GM03348 (cell line): ENCODE measurements at places on chromosomes 5 and 9.

DNA sequence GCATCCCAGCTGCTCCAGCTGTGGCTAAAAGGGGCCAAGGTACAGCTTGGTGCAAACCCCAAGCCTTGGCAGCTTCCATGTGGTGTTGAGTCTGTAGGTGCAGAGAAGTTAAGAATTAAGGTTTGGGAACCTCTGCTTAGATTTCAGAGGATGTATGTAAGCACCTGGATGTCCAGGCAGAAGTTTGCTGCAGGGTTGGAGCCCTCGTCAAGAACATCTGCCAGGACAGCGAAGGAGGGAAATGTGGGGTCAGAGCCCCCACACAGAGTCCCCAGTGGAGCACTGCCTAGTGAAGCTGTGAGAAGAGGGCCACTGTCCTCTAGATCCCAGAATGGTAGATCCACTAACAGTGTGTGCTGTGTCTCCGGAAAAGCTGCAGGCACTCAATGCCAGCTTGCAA is 236.2 kb upstream of the ADRA1B start:
- DNase-seq = no peak

DNA sequence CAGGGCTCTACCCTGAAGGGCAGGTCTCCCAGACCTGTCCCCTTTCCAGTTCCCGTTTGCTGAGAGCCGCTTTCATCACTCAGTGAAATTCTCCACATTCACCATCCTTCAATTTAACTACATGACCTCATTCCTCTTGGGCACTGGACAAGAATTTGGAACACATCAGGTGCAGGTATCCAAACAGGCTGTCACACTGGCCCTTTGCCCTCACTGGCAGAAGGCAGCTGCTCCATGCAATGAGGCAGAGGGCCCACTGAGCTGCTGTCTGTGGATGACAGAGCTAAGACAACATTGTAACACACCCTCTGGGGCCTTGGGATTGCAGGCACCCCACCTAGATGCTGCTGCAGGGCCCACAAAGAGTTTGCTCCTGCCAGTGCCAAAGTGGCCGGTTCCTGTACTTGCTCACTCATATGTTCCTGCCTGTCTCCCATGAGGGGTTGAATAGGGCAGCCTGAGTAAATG is 55.1 kb downstream of the ACTL7B start:
- DNase-seq = no peak

GRCh38 chr5:104178829-104179456 is 616.4 kb upstream of the NUDT12 start:
- peak; percentile 71 for DNase-seq

DNA sequence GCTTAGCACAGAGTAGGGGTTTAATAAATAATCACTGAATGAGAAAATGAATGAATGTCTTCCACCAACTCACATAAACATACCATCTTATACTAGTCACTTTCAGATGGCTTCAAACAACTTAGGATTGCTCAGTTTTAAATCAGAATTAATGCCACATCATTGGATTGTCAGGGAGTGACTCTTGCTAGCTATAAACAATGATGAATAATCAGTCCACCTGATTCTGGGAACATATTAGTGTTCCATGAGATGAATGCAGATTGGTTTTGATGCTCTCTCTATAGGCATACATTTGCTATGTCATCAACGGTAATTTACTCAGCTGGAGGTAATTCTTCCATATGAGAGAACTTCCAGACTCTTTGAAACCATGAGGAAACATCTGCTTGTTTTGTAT is 97.4 kb downstream of the CDH9 start:
- no peak for DNase-seq

GRCh38 chr9:99621040-99621439 is 200.6 kb upstream of the NR4A3 start:
- DNase-seq = no peak

- no peak for DNase-seq
Measured at GRCh38 chr5:56587381-56588130, 227.8 kb upstream of the MAP3K1 start.

- peak; percentile 46 for DNase-seq
Measured at GRCh38 chr5:113153512-113154097, 177.0 kb downstream of the DCP2 start.

DNA sequence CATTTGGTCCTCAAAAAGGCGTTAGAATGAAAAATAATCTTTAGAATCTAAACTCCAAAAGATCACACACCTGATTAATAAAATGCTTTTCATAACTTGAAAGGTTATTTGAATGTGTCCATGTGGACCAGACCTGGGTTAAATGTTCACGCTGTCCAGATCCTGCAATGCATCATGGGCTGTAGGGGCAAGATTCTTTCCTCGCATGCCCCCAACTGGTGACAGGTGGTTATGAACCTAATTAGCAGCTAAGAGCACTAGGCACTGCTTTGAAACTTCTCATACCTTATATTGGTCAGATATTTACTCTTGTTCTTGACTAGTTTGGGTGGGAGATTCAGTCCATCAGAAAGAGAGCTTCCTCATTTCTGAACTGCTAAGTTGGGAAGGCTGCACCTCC is 19.3 kb upstream of the PIP5K1B start:
- no peak for DNase-seq

- no peak for DNase-seq
Measured at GRCh38 chr9:31848505-31849285, 535.7 kb upstream of the ACO1 start.

DNA sequence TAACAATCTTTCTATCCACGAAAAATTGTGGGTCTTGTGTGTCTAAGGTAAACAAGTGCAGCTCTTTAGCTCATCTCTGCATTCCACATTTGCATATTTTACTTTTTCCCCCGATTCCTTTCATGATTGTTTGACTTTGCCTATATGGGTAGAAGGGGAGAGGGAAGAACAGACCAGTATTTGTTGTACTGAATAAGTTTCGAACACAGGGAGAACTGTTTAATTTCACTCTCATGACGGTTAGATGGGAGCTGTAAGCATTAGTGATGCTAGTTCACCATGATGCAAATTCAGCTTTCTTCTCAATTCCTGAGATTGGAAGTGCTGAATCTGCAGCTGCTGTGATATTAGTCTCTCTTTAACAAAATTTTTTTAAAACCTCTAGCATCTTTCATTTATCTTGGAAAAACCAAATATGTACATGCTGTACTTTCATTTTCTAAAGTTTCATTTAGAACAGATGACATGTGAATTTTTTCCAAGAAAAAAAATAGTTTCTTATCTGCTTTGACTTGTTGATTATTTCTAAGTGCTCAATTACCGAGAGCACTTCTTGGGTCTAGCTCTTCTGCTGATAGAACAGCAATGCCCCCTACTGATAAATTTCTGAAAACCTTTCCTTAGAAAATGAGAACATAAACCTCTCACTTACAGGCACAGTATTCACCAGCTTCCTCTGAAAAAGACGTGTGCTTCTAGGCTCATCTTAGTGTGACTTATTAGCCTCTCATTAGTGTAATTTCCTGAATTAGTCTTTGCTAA is 149.5 kb downstream of the BAAT start:
- peak; percentile 17 for DNase-seq

- no peak for DNase-seq
Measured at GRCh38 chr9:69215774-69216485, 41.9 kb downstream of the TJP2 start.

- no peak for DNase-seq
Measured at GRCh38 chr5:95940758-95941682, 20.6 kb downstream of the ELL2 start.

DNA sequence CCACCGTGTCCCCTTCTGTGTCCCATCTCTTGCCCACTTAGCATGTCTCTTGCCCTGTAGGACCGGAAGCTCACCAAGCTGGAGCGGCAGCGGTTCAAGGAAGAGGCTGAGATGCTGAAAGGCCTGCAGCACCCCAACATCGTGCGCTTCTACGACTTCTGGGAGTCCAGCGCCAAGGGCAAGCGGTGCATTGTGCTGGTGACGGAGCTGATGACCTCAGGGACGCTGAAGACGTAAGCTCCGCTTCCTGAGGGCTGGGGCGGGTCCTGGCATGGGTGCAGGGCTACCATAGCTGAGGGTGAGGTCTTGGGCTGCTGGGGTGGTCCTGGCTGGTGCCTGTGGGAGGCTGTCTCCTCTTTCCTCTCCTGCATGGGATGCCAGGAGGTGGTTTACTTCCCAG is 45.7 kb downstream of the WNK2 start:
- no peak for DNase-seq

GRCh38 chr9:34688329-34689115 is 2.6 kb downstream of the CCL19 start:
- DNase-seq = no peak

DNA sequence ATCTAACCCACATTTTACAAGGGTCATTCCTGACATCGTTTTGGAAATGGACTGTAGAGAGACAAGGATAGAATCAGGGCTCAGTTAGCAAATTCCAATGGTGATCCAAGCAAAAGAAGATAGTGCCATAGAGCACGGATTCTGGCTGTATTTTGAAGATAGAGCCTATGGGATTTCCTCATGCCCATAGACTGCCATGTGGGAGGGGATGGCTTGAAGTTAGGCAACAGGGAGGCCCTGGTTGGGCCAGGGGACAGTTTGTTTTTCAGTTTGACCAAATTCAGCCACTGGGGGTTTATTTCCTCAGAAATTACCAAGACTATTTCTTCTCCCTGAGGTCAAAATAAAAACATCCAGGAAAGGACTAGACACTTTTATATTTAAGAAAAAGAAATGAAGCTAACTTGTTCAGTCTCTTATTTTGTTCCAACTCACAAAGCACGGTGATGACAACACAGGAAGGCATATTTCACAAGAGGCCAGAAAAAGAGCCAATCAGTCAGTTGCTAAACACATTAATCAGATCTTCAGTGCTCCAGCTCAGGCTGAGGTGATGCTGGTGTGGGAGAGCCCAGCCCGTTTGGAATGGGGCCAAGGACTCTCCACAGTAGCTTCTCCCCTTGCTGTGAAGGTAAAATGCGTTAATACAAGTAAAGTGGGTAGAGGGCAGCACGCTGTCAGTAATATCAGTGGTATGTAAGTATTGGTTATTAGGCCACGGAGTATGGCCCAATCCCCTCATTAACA is 4.4 kb upstream of the DCTN4 start:
- peak; percentile 64 for DNase-seq

DNA sequence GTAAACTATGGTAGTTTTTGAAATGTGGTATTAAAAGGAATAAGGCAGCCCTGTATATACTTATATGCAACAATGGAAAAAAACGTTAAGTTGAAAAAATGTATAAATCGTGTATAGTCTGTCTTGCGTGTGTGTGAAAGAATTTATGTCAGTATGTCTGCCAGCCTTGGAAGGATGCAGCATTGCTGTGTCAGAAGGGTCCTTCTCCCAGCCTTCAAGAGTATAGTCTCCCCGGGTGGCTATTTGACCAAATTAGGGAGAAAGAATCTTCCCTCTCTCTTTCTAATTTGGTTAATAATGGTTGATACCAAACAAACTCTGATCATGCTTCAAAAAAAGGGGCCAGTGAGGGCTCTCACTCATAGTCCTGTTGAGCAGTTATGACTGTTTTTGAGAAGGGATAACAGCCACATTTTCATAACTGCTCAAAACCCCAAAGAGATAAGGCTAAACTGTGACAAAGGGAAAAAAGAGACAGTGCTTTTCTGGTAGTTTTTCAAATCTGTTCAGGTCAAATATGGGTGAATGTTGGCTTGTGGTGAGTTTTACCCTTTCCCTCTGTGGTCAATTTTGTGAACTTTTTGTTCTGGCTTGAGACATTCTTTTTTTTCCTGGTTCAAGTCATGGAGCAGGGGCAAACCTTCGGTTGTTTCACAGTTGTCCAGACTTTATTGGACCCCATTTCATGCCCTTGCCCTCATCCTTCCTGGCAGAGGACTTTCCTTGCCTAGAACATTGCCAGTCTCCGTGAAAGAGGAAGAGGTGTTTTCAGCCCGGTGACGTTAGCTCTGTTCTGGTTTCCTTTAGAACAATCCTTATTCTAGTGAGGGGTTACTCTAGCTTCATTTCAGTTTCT is 21.0 kb downstream of the SNX30 start:
- DNase-seq = no peak

DNA sequence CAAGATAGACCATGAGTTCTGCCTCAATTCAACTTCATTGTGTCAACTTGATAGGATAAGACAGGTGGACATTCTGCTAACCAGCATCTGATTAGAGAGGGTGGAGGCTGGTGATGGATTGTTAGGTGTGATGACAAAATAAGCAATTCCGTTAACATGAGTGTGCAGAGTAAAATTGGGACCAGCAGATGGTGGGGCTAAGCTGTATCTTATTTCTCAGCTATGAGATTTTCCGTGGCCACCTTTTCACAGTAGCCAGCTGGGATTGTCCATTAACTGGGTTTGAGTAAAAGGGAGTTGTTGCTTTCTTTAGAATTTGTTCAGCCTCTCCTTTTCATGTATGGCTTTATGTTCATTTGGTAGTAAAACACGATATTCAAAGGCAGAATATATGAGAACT is 28.8 kb upstream of the TAL2 start:
- no peak for DNase-seq

- no peak for DNase-seq
Measured at GRCh38 chr9:8085986-8086385, 286.4 kb upstream of the DMAC1 start.

DNA sequence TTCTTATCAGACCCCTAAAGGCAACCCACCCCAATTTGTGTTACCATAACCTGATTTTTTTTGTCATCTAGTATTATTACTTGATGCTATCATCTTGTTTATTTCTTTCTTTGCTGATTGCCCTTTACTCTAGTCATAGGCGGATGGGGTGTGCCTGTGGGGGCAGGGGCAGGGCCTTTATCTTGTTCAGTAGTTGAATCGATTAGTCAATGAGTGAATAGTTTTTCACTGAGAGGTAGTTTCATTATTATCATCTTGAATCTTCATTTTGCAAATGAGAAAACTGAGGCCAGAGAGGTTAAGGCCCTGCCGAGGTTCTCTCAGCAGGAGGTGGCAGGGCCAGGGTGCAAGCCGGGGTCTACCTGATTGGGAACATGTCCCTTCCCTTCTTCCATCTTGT is 9.4 kb upstream of the GM2A start:
- DNase-seq = no peak

DNA sequence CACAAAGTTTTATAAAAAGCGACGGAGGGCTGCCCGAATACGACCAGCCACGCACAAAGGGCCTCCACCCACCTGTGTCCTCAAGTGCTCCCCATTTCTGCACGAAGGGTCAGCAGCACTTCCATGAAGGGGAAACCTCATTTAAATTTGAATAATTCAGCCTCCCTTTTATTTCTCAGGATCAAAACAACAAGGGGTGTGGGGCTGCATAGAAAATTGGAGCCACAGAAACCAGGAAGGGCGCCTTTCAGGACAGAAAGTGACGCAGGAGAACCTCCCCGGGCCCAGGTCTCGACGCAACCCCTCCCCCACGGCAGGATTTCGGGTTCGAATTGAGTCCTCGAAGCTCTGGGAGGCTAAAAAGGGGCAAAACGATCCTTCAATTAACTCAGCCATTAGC is 2.1 kb downstream of the NRARP start:
- no peak for DNase-seq
